Activated naive CD4-positive, alpha-beta T cell treated with anti-CD3 and anti-CD28 coated beads for 36 hours (primary cell): ENCODE measurements at places on chromosomes 16 and 17.
A peak's percentile ranks its signal among the peaks of the same experiment; 100 is the strongest.

DNA sequence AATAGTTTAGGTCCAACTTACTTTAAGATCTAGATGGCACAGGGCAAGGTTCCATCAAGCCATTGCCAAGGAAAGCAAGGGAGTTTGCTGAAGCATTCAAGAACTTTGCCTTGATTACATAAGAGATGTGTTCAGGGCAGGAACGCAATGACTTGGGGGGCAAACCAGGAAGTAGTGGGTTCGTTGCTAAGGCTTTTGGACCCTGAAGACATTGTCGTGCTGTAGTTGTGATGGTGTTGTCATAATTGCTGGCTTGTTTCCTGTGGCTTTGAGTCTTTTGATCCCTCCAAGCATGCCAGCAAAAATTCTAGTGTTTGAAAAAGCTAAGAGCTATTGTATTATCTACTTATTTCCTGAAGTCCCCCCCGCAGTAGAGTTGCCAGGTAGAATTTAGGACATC is 70.7 kb upstream of the HNF1B start:
- DNase-seq = no peak
- H3K4me1 ChIP-seq = no peaks in the 10 kb centered on the region
- H3K36me3 ChIP-seq = no peaks in the 10 kb centered on the region
- no peak overlapping the region for H3K27ac ChIP-seq

- H3K27ac ChIP-seq = no peak overlapping the region
- H3K4me3 ChIP-seq = no peak overlapping the region
- H3K27me3 ChIP-seq = no peaks in the 10 kb centered on the region
- peaks cover 6% of the 10 kb centered on the region for H3K36me3 ChIP-seq
Measured at GRCh38 chr17:17789828-17790636, 46.8 kb downstream of the SREBF1 start.

GRCh38 chr17:1966274-1967086 is 58.7 kb downstream of the RTN4RL1 start:
- DNase-seq = no peak
- H3K4me1 ChIP-seq = no peaks in the 10 kb centered on the region
- no peak overlapping the region for H3K27ac ChIP-seq
- H3K4me3 ChIP-seq = no peak overlapping the region
- H3K36me3 ChIP-seq = no peaks in the 10 kb centered on the region

DNA sequence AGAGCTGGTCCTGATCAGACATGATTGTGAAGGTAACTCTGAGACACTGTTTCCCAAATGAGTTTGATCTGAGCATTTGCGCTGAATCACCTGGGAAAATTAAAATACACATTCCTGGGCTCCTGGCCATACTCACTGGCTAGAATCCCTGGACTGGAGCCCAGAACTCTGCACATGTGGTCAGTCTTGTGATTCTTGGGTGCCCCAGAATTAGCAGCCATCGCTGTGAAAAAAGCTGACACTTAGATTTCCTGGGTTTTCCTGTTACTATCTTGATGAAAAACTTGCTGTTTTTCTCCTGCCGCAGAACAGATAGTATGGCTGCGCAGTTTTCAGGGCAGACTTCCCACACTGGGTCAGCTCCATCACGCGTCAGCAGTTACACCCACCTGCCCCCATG is 24.6 kb downstream of the NECAB2 start:
- no peaks in the 10 kb centered on the region for H3K36me3 ChIP-seq
- H3K4me3 ChIP-seq = no peak overlapping the region
- DNase-seq = no peak
- no peaks in the 10 kb centered on the region for H3K4me1 ChIP-seq
- H3K27me3 ChIP-seq = peaks cover 43% of the 10 kb centered on the region

GRCh38 chr17:5049314-5049841 is 14.2 kb upstream of the SLC52A1 start:
- no peak overlapping the region for H3K4me3 ChIP-seq
- no peaks in the 10 kb centered on the region for H3K27me3 ChIP-seq
- peak; percentile 74 for DNase-seq
- peaks cover 43% of the 10 kb centered on the region for H3K4me1 ChIP-seq

DNA sequence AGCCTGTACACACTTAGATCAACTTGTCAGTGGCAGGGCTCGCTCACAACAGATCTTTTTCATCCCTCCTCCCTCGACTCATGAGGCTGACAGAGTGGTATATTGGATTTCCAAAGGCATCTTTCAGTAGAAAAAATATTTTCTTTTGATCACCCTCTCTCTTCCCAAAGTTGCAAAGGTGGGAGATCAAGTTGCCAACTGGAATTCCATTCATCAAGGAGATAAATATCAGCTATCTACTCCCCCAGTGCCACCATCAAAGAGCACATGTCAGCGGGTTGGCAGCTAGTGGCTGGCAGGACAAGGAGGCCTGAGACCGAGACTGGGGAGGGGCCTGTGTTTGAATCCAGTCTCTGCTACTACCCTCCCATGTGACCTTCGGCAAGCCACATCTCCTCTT is 539.7 kb upstream of the CDH11 start:
- no peaks in the 10 kb centered on the region for H3K4me1 ChIP-seq
- peaks cover 2% of the 10 kb centered on the region for H3K27me3 ChIP-seq
- no peak overlapping the region for H3K4me3 ChIP-seq
- no peak for DNase-seq

- H3K4me3 ChIP-seq = no peak overlapping the region
- no peak overlapping the region for H3K27ac ChIP-seq
- no peak for DNase-seq
- no peaks in the 10 kb centered on the region for H3K27me3 ChIP-seq
- H3K36me3 ChIP-seq = peaks cover 10% of the 10 kb centered on the region
Measured at GRCh38 chr16:67657751-67658518, 2.1 kb downstream of the ACD start.

DNA sequence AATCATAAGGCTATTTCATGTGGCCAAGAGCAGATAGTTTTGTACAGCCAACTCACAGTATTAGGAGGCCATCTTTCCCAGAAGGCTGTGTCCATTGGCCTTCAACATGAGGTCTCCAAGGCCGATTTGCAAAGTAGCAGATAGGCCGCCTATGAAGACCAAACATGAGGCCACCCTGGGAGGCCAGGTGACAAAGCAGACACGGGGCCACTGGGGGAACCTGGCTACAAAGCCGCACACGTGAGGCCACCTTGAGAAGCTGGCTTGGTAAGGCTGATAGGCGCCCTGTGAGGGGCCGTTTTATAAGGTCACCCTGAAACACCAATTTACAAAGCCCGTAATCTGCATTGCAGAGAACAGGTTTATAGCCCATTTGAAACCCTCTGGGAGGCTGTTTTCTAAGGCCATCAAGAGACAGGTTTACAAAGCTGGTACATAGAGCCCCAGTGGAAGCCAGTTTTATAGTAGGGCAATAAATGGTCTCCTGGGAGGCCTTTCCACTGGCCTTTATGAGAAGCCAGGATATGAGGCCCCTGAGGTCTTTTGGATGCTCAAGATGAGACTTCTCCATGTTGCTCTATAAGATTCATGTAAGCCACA is 4.9 kb downstream of the KDM8 start:
- no peak for DNase-seq
- peaks cover 17% of the 10 kb centered on the region for H3K4me1 ChIP-seq
- no peak overlapping the region for H3K27ac ChIP-seq
- no peaks in the 10 kb centered on the region for H3K27me3 ChIP-seq
- H3K36me3 ChIP-seq = peaks cover 5% of the 10 kb centered on the region
- no peak overlapping the region for H3K4me3 ChIP-seq

- DNase-seq = peak; percentile 41
- H3K27me3 ChIP-seq = no peaks in the 10 kb centered on the region
- H3K4me1 ChIP-seq = peaks cover 44% of the 10 kb centered on the region
- no peak overlapping the region for H3K27ac ChIP-seq
- H3K36me3 ChIP-seq = no peaks in the 10 kb centered on the region
Measured at GRCh38 chr16:69188236-69188549, 1.2 kb downstream of the SNTB2 start.

GRCh38 chr17:34570506-34570905 is 8.9 kb upstream of the TMEM132E start:
- no peak for DNase-seq
- peaks cover 36% of the 10 kb centered on the region for H3K27me3 ChIP-seq
- no peaks in the 10 kb centered on the region for H3K4me1 ChIP-seq
- H3K27ac ChIP-seq = no peak overlapping the region

GRCh38 chr16:79097166-79097565 is 503.4 kb downstream of the MAF start:
- H3K27ac ChIP-seq = no peak overlapping the region
- peaks cover 24% of the 10 kb centered on the region for H3K4me1 ChIP-seq
- H3K27me3 ChIP-seq = no peaks in the 10 kb centered on the region

DNA sequence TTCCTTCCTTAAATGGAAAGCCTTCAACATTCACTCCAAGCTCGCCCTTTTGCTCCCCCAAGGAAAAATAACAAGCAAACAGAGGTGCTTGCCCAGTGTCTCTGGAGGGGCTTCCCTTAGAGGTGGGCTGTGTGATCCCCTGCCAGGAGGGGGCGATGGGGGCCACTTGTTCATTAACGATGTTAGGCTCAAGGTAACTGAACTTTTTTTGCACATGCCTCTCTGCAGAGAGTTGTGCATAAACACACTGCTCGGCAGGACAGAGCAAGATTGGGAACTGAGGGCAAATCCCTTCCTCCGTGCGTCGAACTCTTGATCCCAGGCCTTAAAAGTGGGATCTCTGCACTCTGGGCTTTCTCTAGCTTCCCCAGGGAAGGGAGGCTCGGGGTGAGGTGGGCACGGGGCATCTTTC is 15.5 kb upstream of the NAGLU start:
- no peak overlapping the region for H3K27ac ChIP-seq
- peaks cover 4% of the 10 kb centered on the region for H3K4me1 ChIP-seq
- no peak overlapping the region for H3K4me3 ChIP-seq
- no peaks in the 10 kb centered on the region for H3K36me3 ChIP-seq

DNA sequence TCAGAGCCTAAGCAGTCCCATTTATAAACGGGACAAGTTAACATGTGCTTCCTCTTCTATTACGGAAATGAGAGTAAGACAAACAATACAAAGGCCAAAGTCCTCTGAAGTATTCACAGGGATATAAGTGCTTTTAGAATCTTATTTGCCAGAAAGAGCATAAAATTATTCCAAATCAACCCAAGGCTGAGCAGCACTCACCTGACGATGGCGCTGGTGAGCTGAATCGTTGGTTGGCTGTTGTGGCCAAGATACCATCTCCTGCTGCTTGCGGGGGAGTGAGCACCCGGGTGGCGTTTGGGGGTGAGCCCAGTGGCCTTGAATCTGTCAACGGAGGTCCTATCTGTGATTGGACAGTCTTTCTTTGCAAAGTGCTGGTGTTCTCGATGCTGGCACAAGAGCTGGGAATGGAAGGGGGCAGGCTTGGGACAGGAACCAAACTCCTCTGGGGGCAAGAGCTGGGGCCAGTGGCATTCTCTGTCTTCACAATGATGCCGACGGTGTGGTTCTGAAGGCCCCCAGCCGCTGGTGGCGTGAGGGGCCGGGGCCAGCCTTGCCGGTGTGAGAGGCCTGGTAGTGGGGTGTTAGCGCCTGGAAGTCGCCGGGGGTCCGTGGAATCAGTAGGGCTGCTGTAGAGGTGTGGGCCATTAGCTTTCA is 9.5 kb upstream of the DHRS13 start:
- H3K36me3 ChIP-seq = peaks cover 58% of the 10 kb centered on the region
- H3K4me3 ChIP-seq = no peak overlapping the region
- peaks cover 13% of the 10 kb centered on the region for H3K4me1 ChIP-seq
- H3K27me3 ChIP-seq = no peaks in the 10 kb centered on the region

- no peaks in the 10 kb centered on the region for H3K36me3 ChIP-seq
- H3K27ac ChIP-seq = no peak overlapping the region
- H3K4me3 ChIP-seq = no peak overlapping the region
- DNase-seq = no peak
- no peaks in the 10 kb centered on the region for H3K27me3 ChIP-seq
Measured at GRCh38 chr16:66502020-66502913, 47.7 kb downstream of the TK2 start.

DNA sequence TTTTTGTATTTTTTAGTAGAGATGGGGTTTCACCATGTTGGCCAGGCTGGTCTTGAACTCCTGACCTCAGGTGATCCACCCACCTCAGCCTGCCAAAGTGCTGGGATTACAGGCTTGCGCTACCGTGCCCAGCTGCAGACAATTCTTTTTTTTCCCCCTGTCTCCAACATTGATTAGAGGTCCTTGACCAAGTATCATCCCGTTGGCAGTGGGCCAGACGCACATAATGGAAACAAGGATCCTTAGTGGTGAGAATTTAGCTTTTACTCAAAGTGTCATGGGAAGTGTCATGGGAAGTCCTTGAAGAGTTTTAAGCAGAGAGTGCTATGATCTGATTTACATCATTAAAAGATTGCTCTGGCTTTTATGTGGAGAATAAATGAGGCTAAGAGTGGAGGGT is 2.1 kb upstream of the FBXO47 start:
- no peak overlapping the region for H3K27ac ChIP-seq
- no peaks in the 10 kb centered on the region for H3K27me3 ChIP-seq
- H3K4me1 ChIP-seq = peaks cover 12% of the 10 kb centered on the region
- H3K4me3 ChIP-seq = no peak overlapping the region
- no peaks in the 10 kb centered on the region for H3K36me3 ChIP-seq
- no peak for DNase-seq

GRCh38 chr16:85258629-85259028 is 146.4 kb upstream of the CIBAR2 start:
- DNase-seq = no peak
- peaks cover 8% of the 10 kb centered on the region for H3K27me3 ChIP-seq
- no peak overlapping the region for H3K4me3 ChIP-seq
- no peak overlapping the region for H3K27ac ChIP-seq

DNA sequence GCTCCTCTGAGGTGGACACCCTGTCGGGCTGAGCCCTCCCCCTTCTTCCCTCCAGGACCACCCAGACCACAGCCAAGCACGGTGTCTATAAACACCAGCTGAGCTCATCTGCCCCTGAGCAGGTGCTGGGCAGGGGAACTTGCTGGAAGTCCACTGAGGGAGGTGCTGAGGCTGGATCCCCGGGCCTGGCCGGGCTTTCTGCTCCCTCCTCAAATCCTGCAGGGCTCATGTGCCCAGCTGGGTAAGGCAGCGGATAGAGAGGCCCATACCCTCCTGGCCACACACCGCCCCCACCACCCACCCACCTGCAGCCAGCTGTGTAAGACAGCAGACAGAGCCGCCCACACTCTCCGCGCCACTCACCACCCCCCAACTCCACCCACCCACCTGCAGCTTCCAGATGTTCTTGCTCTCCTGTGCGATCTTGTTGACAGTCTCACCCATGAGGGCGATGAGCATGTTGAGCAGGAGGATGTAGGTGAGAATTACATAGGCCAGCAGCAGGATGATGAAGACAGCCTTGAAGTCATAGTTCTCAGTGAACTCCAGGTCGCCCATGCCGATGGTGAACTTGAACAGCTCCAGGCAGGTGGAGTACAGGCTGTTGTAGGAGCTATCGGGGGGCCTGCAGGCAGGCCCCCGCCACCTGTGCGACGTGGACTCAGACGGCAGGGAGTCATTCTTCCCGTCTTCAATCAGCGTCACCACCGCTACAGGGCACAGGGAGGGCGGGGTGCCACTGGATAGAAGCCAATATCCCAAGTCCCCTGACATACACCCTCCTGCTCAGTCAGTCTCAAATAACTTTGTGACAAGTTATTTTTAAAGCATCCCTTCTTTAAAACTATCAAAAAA is 15.9 kb upstream of the TRPV3 start:
- H3K4me3 ChIP-seq = no peak overlapping the region
- no peak for DNase-seq
- peaks cover 3% of the 10 kb centered on the region for H3K36me3 ChIP-seq
- no peaks in the 10 kb centered on the region for H3K4me1 ChIP-seq
- no peaks in the 10 kb centered on the region for H3K27me3 ChIP-seq

DNA sequence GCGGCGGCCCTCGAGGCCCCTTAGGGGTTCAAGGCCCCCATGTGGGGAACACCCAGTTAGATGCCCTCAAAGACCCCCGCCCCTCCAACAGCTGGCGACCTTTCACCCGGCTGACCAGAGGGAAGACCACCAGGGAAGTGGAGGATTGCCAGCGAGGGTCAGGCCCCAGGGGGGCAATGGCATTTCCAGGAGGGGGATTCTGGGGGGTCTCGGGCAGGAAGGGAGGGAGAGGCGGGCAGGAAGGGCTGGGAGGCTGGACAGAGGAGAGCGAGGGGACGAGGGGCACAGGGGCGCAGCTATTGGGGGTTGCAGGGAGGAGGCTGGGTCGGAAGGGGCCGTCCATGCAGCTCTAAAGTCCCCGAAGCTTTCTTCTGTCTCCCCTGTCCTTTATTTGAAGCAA is 139.5 kb downstream of the C16orf95 start:
- H3K4me3 ChIP-seq = no peak overlapping the region
- no peaks in the 10 kb centered on the region for H3K4me1 ChIP-seq
- DNase-seq = no peak
